Muscle of leg (tissue), 16 donors: ENCODE measurements at places on chromosomes 2 and 18. TPM values are rescaled to one million over a fixed set of nuclear protein-coding genes. Genes with fewer than 3 reads are reported as not detected.

- peak; percentile 92 for DNase-seq
Measured at GRCh38 chr18:76487070-76487469, 8.0 kb downstream of the ZNF516 start.

GRCh38 chr2:239060676-239061075, 212.8 kb downstream of the TWIST2 start:
- no peak for DNase-seq

- DNase-seq: no peak
Measured at GRCh38 chr2:47083005-47083404, 72.1 kb downstream of the STPG4 start.

- peak; percentile 59 for DNase-seq
Measured at GRCh38 chr2:184597571-184597991, 748 bp upstream of the ZNF804A start.

GRCh38 chr2:45237850-45238542, 228.7 kb upstream of the SIX2 start:
- peak; percentile 81 for DNase-seq

Gene TTN
- polyA plus RNA-seq: 105 TPM

Gene GPR17
- 3.7 TPM for polyA plus RNA-seq

Gene DRC1
- polyA plus RNA-seq: 0.15 TPM
